Thymus (tissue), 14 donors: ENCODE measurements at places on chromosomes 1 and 21.
A peak's percentile ranks its signal among the peaks of the same experiment; 100 is the strongest.

DNA sequence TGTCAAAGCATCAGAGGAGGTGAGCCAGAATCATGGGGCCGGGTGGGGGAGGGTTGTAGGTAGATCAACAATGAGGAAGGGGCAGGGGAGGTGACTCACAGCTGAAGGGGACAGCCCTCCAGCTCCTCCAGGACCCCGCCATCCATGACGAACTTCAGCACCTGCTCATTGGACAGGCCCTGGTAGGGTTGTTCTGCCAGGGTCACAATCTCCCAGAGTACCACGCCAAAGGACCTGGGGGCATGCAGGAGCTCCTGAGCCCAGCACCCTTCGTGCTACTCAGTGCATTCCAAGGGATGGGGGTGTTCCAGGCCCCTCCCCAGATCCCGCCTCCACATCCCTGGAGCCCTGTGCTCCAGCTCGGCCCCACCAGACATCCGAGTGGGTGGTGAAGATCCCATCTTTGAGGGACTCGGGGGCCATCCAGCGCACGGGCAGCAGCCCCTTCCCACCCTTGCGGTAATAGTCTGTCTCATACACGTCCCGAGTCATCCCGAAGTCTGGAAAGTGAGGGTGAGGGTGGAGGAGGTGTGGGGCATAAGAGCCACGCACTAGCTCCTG, 17.5 kb downstream of the INSRR start:
- H3K27ac ChIP-seq, result no peak overlapping the region

DNA sequence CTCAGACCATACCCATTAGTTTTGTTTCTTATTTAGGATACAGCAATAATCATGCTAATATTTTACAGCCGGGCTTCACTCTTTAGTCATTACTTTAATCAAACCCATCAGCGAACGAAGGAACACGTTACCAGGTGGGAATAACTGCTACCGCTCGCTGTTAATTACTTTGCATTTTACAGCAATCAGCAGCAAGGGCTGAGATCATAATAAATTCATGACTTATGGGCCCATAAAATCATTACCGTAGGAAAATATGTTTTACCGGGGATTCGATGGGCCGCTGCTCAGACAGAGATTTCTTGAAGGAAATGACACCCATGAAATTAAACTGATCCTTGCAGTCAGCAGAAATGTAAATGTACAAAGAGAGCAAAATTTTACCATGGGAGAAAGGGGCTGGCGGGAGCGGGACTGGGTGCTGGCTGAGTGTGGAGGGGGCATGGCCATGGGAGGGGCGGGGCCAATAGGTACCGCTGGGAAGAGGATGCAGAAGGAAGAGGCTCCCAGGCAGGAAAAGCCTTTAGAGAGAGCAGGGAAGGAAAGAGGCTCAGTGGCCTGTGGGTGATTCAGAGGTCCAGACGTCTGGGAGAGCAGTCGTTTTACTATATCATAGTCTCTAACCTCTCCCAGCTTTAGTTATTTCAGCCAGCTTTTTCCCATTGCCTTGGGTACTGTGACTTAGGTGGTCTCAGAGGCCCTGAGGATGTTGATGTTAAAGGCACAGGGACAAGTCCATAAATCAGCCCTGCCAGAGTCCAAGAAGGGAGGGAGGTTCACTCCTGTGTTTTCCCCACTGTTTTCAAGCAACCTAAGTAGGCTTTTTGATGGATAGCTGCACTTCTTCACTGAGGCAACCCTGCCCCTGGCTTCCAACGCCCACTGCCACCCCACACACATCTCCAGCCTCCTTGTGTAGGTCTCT, 258.9 kb downstream of the SEC16B start:
- H3K36me3 ChIP-seq, result no peaks in the 10 kb centered on the region
- H3K4me1 ChIP-seq, result no peaks in the 10 kb centered on the region
- no peaks in the 10 kb centered on the region for H3K27me3 ChIP-seq
- H3K27ac ChIP-seq, result no peak overlapping the region
- H3K4me3 ChIP-seq, result no peak overlapping the region

DNA sequence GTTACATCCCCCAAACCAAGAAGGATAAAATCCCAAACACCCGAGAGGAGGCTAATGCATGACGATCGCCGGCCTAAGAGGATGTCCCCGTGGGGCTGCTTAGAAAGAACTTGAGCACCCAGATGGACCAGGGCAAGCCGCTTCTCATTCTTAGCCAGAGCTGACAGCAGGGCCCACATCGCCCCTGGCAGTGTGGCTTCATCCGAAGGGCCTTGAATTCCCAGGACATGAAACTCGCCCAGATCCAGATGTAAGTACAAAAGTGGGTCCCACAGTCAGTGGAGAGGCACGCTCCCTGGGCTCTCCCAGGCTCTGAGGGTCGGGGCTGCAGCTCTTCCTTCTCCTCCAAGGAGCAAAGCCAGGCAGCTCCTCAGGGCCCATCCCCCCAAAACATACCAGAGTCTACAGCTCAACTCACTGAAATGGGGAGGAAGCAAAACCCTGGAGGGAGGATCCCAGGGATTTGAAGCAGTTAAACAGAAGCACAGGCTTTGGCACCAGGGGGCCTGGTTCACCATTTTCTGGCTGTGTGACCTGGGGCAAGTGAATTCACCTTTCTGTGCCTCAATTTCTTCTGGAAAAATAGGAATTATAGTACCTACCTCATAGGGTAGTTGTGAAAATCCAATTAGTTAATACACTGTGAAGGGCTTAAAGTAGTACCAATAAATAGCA, 85.6 kb downstream of the MAN1C1 start:
- H3K27me3 ChIP-seq, result no peaks in the 10 kb centered on the region
- no peak for DNase-seq
- H3K36me3 ChIP-seq, result no peaks in the 10 kb centered on the region
- no peak overlapping the region for H3K27ac ChIP-seq

DNA sequence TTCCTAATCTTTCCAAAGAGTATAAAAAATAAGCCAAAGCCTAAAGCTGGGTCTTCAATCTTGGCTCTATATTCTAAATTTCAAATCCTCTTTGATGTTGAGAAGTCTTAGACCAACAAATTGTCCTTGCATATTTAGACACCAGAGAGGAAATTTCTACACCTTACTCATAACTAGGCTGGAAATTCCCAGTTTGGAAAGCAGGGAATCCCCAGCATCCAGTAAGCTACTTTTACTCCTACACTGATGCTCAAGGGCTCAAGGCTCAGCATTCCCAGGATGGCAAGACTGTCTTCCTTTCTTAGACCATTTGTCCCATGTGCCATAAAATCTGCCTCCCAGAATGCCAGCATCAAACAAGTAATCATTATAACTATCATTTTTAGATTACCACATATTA, 28.3 kb downstream of the PRDX6 start:
- H3K36me3 ChIP-seq, result no peaks in the 10 kb centered on the region
- no peak overlapping the region for H3K27ac ChIP-seq
- no peaks in the 10 kb centered on the region for H3K27me3 ChIP-seq
- DNase-seq, result no peak
- no peaks in the 10 kb centered on the region for H3K4me1 ChIP-seq

DNA sequence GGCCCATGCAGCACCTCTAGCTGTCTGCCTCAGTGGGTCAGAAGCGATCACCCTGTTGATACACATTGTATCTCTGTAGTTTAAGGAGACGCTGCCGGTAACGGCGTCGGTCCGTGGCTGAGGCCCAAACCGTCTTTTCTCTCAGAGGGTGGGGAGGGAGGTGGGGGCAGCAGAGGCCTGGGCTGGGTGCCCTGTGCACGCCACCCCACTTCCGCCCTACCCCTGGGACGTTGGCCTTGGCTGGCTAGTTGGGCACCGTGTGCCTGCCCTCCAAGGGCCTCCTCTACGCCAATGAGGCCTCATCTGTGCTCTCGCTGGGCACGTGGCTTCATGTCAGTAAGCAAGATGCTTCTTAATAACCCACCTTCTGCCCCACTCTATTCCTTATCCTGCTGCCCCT, 9.4 kb downstream of the ZC3H12A start:
- H3K27ac ChIP-seq, result no peak overlapping the region
- peaks cover 12% of the 10 kb centered on the region for H3K4me1 ChIP-seq
- H3K36me3 ChIP-seq, result peaks cover 53% of the 10 kb centered on the region
- H3K27me3 ChIP-seq, result no peaks in the 10 kb centered on the region
- no peak overlapping the region for H3K4me3 ChIP-seq

GRCh38 chr1:96388421-96389310, 332.9 kb upstream of the PTBP2 start:
- no peak overlapping the region for H3K27ac ChIP-seq
- H3K4me1 ChIP-seq, result no peaks in the 10 kb centered on the region
- no peak for DNase-seq

GRCh38 chr1:220189750-220190347, 82.4 kb downstream of the RAB3GAP2 start:
- no peak overlapping the region for H3K27ac ChIP-seq
- no peak for DNase-seq
- H3K4me1 ChIP-seq, result no peaks in the 10 kb centered on the region
- H3K4me3 ChIP-seq, result no peak overlapping the region
- H3K36me3 ChIP-seq, result peaks cover 42% of the 10 kb centered on the region
- H3K27me3 ChIP-seq, result no peaks in the 10 kb centered on the region

GRCh38 chr1:156498432-156499193, 2.0 kb downstream of the MEF2D start:
- H3K4me3 ChIP-seq, result peak overlapping the region; percentile 99
- peaks cover 43% of the 10 kb centered on the region for H3K36me3 ChIP-seq
- H3K27ac ChIP-seq, result peak overlapping the region; percentile 58
- H3K27me3 ChIP-seq, result no peaks in the 10 kb centered on the region

DNA sequence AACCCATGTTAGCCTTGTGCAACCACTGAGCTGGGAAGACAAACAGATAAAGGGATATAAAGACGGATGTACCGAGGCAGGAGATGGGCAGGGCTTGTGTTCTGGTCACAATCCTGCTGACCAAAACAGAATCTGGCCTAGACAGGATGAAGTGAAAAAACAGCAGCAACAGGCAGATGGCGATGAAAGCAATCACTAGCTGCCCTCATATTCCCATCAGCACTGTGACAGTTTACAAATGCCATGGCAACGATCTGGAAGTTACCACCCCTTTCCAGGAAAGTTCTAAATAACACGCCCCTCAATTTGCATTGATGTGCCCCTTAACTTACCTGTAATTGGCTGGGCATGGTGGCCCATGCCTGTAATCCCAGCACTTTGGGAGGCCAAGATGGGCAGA, 40.6 kb upstream of the CD46 start:
- no peaks in the 10 kb centered on the region for H3K36me3 ChIP-seq
- H3K27me3 ChIP-seq, result no peaks in the 10 kb centered on the region
- no peak overlapping the region for H3K27ac ChIP-seq
- H3K4me3 ChIP-seq, result no peak overlapping the region
- no peak for DNase-seq
- H3K4me1 ChIP-seq, result no peaks in the 10 kb centered on the region

- no peaks in the 10 kb centered on the region for H3K36me3 ChIP-seq
- no peak overlapping the region for H3K4me3 ChIP-seq
- H3K4me1 ChIP-seq, result no peaks in the 10 kb centered on the region
- no peaks in the 10 kb centered on the region for H3K27me3 ChIP-seq
These were observed 38.5 kb upstream of the ACTRT2 start for GRCh38 chr1:2982615-2983318.

- H3K27ac ChIP-seq, result no peak overlapping the region
- no peak for DNase-seq
- no peaks in the 10 kb centered on the region for H3K27me3 ChIP-seq
- H3K4me1 ChIP-seq, result no peaks in the 10 kb centered on the region
These were observed 41.9 kb upstream of the FCRL4 start for GRCh38 chr1:157639800-157640199.

GRCh38 chr1:200652378-200652777, 17.3 kb downstream of the DDX59 start:
- no peak for DNase-seq
- H3K4me3 ChIP-seq, result no peak overlapping the region
- H3K36me3 ChIP-seq, result peaks cover 40% of the 10 kb centered on the region

DNA sequence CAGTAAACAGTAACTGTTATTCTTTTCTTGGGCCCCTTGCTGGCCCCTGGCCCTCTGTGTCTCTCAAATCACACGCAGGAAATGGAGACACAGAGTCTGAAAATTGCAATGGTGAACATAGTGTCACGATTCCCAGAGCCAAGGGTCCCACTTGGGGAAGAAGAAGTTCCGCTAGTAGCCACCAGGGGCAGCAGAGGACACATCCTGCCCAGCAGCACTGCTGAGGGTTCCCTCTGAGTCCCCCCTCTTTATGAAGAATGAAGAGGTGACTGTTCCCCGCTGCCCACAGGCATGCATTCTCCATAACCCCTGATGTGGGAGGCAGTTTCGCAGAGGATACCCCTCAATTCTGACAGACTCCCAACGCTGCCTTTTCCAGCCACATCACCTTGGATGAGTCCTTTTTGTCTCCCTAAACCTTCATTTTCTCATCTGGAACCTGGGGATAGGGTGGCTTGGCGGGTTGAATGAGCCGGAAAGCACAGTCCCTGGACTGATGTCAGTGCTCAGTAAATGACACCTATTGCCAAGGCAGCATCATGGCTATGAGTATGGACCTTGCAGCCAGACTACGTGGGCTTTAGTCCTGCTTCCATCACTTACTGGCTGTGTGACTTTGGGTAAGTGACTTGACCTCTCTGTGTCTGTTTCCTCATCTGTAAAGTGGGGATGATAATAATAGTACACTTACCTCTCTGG, 238.0 kb upstream of the TMEM51 start:
- no peak overlapping the region for H3K4me3 ChIP-seq
- DNase-seq, result peak; percentile 55
- H3K36me3 ChIP-seq, result no peaks in the 10 kb centered on the region
- H3K27ac ChIP-seq, result no peak overlapping the region
- peaks cover 2% of the 10 kb centered on the region for H3K27me3 ChIP-seq

- H3K4me1 ChIP-seq, result peaks cover 21% of the 10 kb centered on the region
- no peak overlapping the region for H3K4me3 ChIP-seq
- H3K27me3 ChIP-seq, result no peaks in the 10 kb centered on the region
- no peak for DNase-seq
These were observed 199.1 kb downstream of the SLC45A1 start for GRCh38 chr1:8516793-8517556.

DNA sequence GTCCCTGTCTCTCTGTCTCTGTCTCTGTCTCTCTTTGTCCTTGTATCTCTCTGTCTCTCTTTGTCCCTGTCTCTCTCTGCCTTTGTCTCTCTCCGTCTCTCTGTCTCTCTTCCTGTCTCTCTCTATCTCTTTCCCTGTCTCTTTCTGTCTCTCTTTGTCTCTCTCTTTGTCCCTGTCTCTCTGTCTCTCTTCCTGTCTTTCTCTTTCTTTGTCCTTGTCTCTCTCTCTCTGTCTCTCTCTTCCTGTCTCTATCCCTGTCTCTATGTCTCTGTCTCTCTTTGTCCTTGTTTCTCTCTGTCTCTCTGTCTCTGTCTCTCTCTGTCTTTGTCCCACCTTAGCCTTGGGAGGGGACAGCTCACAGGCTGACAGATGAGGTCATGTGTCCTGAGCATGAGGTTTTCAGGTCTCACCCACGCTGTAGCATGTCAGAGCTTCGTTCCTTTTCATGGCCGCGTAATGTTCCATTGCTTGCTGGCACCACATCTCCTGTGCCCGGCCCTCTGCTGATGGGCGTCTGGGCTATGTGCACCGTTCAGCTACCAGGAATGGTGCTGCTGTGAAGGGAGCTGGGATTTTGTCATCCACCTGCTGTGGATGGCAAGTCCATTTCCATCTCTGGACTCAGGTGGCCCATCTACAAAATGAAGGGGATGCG, 27.6 kb downstream of the TP73 start:
- no peaks in the 10 kb centered on the region for H3K36me3 ChIP-seq
- no peak overlapping the region for H3K4me3 ChIP-seq
- no peak for DNase-seq
- no peak overlapping the region for H3K27ac ChIP-seq
- peaks cover 13% of the 10 kb centered on the region for H3K27me3 ChIP-seq

GRCh38 chr1:53987880-53988279, 30.1 kb downstream of the LDLRAD1 start:
- DNase-seq, result no peak
- no peaks in the 10 kb centered on the region for H3K4me1 ChIP-seq
- H3K27me3 ChIP-seq, result no peaks in the 10 kb centered on the region
- no peaks in the 10 kb centered on the region for H3K36me3 ChIP-seq
